Retina (tissue), 1 donor: ENCODE measurements at places on chromosomes 3 and 15.

- no peak for DNase-seq
Observed at GRCh38 chr15:86002444-86002843, 77.2 kb upstream of the AGBL1 start.

DNA sequence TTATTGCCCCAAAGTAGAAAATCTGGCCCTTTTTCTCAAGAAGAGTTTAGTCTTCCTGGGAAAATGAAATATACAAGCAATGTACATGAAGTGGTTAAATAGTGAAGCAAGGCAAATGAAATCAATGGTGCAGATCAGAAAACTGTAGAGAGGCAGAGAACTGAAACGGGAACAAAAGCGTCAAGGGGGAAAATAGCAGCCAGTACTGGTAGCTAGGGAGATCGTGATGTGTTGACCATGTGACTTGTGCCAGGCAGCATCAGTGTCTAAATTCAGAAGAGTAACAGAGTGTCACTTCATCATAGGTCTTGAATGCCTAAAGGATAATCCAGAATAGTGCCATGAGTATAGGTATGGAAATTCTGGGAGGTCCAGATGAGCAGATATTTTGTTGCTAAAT is 163.1 kb downstream of the CHL1 start:
- no peak for DNase-seq

- no peak for DNase-seq
Observed at GRCh38 chr3:124699686-124700396, 30.4 kb upstream of the UMPS start.

DNA sequence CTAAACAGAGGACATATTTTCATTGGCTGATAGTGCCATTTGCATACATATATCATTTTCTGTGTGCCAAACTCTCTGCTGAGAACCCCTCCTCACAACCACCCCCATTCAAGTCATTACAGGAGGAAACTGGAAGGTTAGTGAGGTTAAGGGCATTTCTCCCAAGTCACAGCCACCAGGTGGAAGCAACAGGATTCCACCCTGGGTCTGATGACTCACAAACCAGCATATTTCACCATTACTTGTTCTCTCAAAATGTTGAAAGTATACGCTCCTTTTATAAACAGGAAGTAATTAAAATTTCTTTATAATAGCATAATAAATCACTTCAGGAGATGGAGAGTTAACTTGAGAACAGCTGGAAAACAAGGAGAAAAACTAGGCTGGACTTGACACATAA is 398.6 kb upstream of the WNT5A start:
- DNase-seq, result no peak

GRCh38 chr3:160009525-160009924 is 20.9 kb downstream of the IL12A start:
- DNase-seq, result no peak

GRCh38 chr15:63915873-63916771 is 82.4 kb upstream of the HERC1 start:
- DNase-seq, result no peak

DNA sequence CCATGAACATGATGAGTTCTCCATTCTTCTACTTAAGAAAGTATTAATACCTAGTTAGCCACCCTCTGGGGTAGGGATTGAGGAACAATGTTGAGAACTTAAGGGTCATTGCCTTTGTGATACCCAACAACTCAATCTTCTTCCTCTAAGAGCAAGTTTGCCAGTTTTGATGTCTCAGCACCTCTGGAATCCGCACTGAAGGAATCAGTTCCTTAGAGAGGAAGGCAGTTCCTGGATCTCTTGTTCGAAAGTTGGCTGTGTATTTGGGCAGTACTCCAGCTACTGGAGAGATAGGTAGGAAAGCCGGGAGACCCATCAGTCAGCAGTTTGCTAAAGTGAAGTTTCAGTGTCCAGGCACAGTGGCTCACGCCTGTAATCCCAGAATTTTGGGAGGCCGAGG is 35.6 kb upstream of the MTHFS start:
- DNase-seq, result no peak

GRCh38 chr15:91882858-91883586 is 29.5 kb downstream of the SLCO3A1 start:
- DNase-seq, result no peak
